ENCODE measurements at places on chromosomes 1 and 21. TPM values are rescaled to one million over a fixed set of nuclear protein-coding genes. Genes with fewer than 3 reads are reported as not detected.
A peak's percentile ranks its signal among the peaks of the same experiment; 100 is the strongest.

- H3K36me3 ChIP-seq = no peaks in the 10 kb centered on the region
- H3K27ac ChIP-seq = no peak overlapping the region
- H3K4me3 ChIP-seq = no peak overlapping the region
- no peaks in the 10 kb centered on the region for H3K4me1 ChIP-seq
- DNase-seq = no peak
Measured at GRCh38 chr1:31144442-31144841, 78.9 kb upstream of the PUM1 start.

DNA sequence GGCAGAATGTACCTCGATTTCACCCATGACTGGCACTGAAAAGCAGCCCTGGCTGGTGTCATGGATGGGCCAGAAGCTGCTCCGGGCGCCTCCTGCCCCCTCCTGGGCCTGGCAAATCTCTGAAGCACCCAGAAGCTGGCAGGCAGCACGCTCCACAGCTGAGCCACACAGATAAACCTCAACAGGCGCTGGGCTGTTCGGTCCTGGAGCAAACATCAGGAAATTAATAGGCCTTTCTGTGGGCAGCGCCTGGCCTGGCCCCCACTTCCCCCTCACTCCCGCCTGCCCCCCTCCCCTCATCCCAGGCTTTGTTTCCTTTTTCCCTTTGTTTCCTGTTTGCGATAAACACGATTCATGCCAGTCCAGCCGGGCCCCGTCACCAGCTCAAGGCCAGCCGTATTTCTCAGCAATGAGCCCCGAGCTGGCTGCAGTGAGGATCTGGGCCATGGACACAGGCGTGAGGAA lies 20.1 kb upstream of the DISP3 start:
- H3K36me3 ChIP-seq = no peaks in the 10 kb centered on the region
- no peaks in the 10 kb centered on the region for H3K27me3 ChIP-seq
- no peak overlapping the region for H3K27ac ChIP-seq
- H3K4me1 ChIP-seq = no peaks in the 10 kb centered on the region

PLPPR5 gene
- 0.05 TPM for polyA plus RNA-seq

DNA sequence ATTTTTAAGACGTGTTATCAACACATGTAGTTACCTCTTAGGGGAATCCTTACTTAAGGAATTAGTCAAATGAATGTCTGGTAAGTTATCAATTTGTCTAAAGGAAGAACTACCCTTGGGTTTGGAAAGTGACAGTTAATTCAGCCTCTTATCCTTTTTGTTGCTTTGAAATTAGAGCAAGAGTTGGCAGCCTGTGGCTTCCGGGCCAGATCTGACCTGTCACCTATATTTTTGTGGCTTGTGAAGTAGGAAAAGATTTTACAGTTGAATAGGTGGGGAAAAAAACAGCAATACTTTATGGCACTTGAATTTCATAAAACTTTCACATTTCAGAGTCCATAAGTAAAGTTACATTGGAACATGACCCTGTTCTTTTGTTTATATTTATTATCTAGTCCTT lies 5.5 kb downstream of the MRPS6 start:
- H3K27me3 ChIP-seq = no peaks in the 10 kb centered on the region
- peaks cover 29% of the 10 kb centered on the region for H3K4me1 ChIP-seq
- H3K27ac ChIP-seq = no peak overlapping the region

- H3K4me1 ChIP-seq = peaks cover 22% of the 10 kb centered on the region
- no peaks in the 10 kb centered on the region for H3K36me3 ChIP-seq
- no peaks in the 10 kb centered on the region for H3K27me3 ChIP-seq
- no peak overlapping the region for H3K4me3 ChIP-seq
- DNase-seq = peak; percentile 89
- H3K27ac ChIP-seq = no peak overlapping the region
Measured at GRCh38 chr1:23122023-23122748, 46.5 kb downstream of the LUZP1 start.

LCE2B gene
- not detected for polyA plus RNA-seq

GOLT1A gene
- polyA plus RNA-seq = 23.8 TPM

SGIP1 gene
- 3.9 TPM for polyA plus RNA-seq

DNA sequence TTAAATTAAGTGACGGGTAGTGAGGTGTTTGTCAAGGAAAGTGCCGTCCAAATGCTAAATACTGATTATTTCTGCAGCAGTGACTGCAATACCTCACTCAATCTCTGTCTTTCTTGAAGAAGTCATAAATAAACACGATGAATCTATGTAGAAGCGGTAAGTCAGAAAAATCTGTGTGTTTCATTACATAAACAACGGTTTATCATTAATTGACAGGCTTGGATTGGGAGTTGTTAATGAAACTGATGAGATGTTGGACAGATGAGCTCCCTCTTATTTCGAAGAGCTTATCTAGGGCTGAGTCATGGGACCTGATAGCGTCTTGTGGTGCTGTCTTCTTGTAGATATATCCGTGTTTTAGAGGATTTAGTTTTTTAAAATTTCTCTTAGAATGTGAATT lies 92.2 kb upstream of the SAMD11 start:
- H3K4me1 ChIP-seq = peaks cover 7% of the 10 kb centered on the region
- no peak overlapping the region for H3K4me3 ChIP-seq
- no peak for DNase-seq
- no peaks in the 10 kb centered on the region for H3K27me3 ChIP-seq
- H3K27ac ChIP-seq = no peak overlapping the region
- no peaks in the 10 kb centered on the region for H3K36me3 ChIP-seq

ARHGAP30 gene
- polyA plus RNA-seq = 66.3 TPM

RGS13 gene
- 0.14 TPM for polyA plus RNA-seq

- DNase-seq = peak; percentile 29
- no peak overlapping the region for H3K4me3 ChIP-seq
- no peak overlapping the region for H3K27ac ChIP-seq
- H3K36me3 ChIP-seq = no peaks in the 10 kb centered on the region
- H3K4me1 ChIP-seq = peaks cover 4% of the 10 kb centered on the region
Measured at GRCh38 chr1:111417755-111418154, 9.8 kb downstream of the OVGP1 start.

GRCh38 chr1:152519851-152520250 lies 5.6 kb downstream of the CRCT1 start:
- no peaks in the 10 kb centered on the region for H3K27me3 ChIP-seq
- DNase-seq = no peak
- H3K4me3 ChIP-seq = no peak overlapping the region
- no peaks in the 10 kb centered on the region for H3K36me3 ChIP-seq
- no peak overlapping the region for H3K27ac ChIP-seq
- peaks cover 1% of the 10 kb centered on the region for H3K4me1 ChIP-seq

DNA sequence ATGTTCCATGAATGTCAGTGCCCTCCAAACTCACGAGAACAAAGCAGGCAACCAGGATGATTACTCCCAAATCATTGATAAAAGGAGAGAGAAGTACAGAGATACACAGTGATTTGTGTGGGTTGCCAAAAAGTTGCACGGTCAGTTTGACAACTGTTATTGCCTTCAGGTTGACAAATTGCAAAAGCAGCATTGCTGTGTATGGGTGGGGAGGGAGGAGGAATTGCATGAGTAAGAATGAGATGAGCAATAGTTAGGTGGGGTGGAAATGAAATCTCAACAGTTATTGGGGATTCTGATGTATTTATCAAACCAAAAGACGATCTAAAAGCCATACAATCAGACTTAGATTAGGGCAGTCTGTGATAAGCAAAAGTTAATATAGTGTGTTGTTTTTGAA lies 93.7 kb downstream of the NTMT2 start:
- no peaks in the 10 kb centered on the region for H3K36me3 ChIP-seq
- H3K27ac ChIP-seq = no peak overlapping the region
- H3K4me1 ChIP-seq = no peaks in the 10 kb centered on the region
- no peak overlapping the region for H3K4me3 ChIP-seq

DNA sequence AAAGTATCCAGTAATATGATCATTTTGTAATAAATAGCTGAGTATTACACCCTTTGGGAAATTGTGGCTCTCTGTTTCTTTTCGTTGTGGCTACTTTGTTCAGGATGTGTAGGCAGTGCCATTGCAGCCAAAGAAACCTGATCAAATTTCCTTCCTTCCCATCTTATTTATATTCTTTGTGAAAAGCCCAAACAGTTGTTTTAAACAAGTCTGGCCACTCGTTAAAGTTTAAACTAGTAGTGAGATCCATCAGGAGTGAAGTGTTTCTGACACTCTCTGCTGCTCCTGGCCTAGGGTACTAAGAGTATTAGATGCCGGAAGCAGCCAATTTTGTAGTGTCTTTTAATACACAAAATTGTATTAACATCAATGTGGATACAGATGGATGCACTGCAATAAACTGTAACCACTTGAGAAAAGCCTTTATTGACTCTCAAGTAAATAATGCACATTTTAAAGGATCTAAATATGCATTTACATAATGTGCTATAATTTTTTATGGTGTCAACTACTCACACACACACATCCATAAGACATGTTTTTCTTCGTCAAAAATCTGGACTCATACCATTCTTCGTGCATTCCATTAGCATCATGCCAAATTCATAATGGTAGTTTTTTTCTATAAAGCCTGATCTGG lies 317.9 kb downstream of the NFIA start:
- peak; percentile 35 for DNase-seq
- H3K27me3 ChIP-seq = no peaks in the 10 kb centered on the region
- peaks cover 61% of the 10 kb centered on the region for H3K4me1 ChIP-seq
- no peak overlapping the region for H3K4me3 ChIP-seq
- peaks cover 2% of the 10 kb centered on the region for H3K36me3 ChIP-seq

DNA sequence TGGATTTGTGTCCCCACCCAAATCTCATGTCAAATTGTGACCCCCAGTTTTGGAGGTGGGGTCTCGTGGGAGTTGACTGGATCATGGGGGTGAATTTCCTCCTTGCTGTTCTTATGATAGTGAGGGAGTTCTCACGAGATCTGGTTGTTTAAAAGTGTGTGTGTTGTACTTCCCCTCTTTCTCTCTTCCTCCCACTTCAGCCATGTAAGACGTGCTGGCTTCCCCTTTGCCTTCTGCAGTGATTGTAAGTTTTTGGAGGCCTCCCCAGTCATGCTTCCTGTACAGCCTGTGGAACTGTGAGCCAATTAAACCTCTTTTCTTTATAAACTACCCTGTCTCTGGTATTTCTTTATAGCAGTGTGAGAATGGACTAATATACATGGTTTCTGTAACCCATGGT lies 64.6 kb downstream of the RHOU start:
- no peaks in the 10 kb centered on the region for H3K27me3 ChIP-seq
- no peaks in the 10 kb centered on the region for H3K36me3 ChIP-seq
- no peak overlapping the region for H3K4me3 ChIP-seq
- peaks cover 2% of the 10 kb centered on the region for H3K4me1 ChIP-seq
- no peak overlapping the region for H3K27ac ChIP-seq

SPRR4 gene
- not detected for polyA plus RNA-seq

HEYL gene
- 7.6 TPM for polyA plus RNA-seq

- DNase-seq = peak; percentile 77
- no peaks in the 10 kb centered on the region for H3K36me3 ChIP-seq
- H3K4me3 ChIP-seq = no peak overlapping the region
- H3K27me3 ChIP-seq = no peaks in the 10 kb centered on the region
- H3K27ac ChIP-seq = no peak overlapping the region
Measured at GRCh38 chr1:72623299-72623708, 341.0 kb upstream of the NEGR1 start.

DNA sequence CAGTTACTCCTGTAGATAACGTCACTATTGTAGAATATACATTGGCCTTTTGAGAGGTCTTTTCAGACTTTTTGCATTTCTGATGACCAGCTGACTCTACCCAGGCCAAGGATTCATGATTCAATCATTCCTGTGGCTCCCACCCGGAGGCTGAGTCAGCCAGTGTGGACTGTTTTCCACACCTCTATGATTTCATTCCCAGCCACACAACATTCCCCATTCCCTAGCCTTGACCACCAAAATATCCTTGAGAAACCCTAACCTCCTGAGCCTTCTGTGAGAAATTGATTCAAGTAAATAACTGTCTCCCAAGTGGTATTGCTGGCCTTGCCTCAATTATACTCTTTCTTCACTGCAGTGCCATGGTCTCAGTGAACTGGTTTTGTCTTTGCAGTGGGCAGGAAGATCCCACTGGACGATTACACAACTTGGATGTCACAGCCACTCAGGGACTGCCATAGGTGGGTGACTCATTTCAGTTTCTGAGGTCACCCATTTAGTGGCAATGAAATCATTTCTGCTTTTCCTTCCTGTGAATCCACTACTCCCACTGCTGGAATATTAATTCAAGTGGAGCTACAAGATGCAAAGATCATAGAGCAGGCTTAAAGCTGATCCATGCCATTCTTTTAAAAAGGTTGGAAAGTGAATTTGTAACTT lies 518.6 kb upstream of the ZP4 start:
- DNase-seq = no peak
- H3K27ac ChIP-seq = no peak overlapping the region
- no peaks in the 10 kb centered on the region for H3K36me3 ChIP-seq
- no peaks in the 10 kb centered on the region for H3K27me3 ChIP-seq
- no peaks in the 10 kb centered on the region for H3K4me1 ChIP-seq

- no peak for DNase-seq
- H3K36me3 ChIP-seq = no peaks in the 10 kb centered on the region
- no peak overlapping the region for H3K27ac ChIP-seq
- no peaks in the 10 kb centered on the region for H3K4me1 ChIP-seq
- H3K4me3 ChIP-seq = no peak overlapping the region
Measured at GRCh38 chr1:59556398-59556797, 258.4 kb upstream of the HOOK1 start.

MYBPH gene
- 0.16 TPM for polyA plus RNA-seq

GRCh38 chr1:81670286-81670685 lies 130.4 kb upstream of the ADGRL2 start:
- no peak overlapping the region for H3K4me3 ChIP-seq
- no peaks in the 10 kb centered on the region for H3K4me1 ChIP-seq
- H3K27ac ChIP-seq = no peak overlapping the region
- peak; percentile 90 for DNase-seq

GRCh38 chr1:162353702-162354101 lies 23.0 kb downstream of the SPATA46 start:
- no peaks in the 10 kb centered on the region for H3K4me1 ChIP-seq
- no peaks in the 10 kb centered on the region for H3K36me3 ChIP-seq
- no peak for DNase-seq
- H3K27me3 ChIP-seq = no peaks in the 10 kb centered on the region
- H3K4me3 ChIP-seq = no peak overlapping the region

PGLYRP4 gene
- 0.18 TPM for polyA plus RNA-seq

ZBTB8A gene
- 2.7 TPM for polyA plus RNA-seq

DNA sequence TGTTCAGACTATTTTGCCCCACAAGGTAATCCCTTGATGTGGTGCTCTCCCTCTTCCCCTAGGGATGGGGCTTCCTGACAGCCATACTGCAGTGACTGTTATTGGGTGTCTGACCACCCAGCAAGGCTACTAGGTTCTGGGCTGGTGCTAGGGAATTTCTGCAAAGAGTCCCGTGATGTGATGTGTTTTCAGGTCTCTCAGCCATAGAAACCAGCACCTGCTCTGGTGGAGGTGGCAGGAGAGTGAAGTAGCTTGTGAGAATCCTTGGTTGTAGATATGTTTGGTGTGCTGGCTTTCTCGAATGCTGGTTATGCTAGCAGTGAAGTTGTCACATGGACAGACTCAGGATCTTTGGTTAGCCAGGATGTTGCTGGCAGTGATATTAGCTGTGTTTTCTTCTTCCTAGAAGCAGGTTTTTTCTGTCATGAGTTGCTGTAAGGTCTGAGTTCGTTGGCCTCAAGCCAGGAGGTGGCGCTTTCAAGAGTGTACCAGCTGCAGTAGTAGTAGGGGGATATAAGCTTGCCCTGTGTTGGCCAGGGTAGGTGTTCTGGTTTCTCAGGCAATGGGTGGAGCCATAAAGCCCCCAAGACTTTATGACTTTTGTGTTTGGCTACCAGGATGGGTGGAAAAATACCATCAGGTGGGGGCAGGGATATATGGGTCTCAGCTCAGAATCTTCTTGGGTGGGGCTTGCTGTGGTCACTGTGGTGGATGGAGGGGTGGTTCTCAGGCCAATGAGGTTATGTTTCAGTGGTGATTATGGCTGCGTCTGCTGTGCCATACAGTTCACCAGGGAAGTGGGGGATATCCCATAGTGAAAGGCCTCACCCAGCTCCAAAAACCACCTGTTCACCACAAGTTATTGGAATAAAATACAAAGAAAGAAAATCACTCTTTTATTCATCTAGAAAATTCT lies 1112.3 kb downstream of the KCNT2 start:
- H3K4me1 ChIP-seq = no peaks in the 10 kb centered on the region
- no peak overlapping the region for H3K4me3 ChIP-seq
- DNase-seq = no peak
- H3K36me3 ChIP-seq = no peaks in the 10 kb centered on the region
- H3K27ac ChIP-seq = no peak overlapping the region
- no peaks in the 10 kb centered on the region for H3K27me3 ChIP-seq
